Activated naive CD4-positive, alpha-beta T cell treated with Interleukin-2 at 50 U/mL for 16 hours (primary cell): ENCODE measurements at places on chromosomes 12 and 14.
A peak's percentile ranks its signal among the peaks of the same experiment; 100 is the strongest.

DNA sequence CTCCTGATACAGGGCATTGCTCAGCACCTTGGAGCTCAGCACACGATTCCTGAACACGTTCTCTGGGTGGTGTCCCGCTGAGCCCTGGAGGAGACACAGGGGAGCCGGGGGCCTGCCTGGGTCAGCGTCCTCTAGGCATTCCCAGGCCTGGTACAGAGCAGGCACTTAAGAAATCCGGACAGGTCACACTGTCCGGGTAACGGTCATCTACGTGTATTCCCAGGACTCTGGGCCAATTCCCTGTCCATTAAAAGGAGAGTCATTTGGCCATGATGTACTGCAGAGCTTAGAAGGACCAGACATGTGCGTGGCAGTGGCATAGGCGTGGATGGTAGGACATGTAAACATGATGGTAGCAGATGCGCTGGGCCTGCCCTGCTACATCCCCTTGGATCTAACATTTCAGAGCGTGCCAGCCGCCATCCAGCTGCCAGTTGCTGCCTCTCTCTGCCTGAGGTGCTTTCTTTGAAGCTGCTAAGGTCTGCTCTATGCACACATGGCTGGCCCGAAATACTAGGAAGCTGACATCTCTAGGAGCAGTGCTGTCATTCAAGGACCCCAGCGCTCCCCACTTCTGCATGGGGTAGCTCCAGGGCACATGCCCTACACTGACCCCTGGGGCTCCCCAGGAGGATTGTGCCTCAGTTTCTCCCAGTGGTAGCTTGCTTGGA lies 273.1 kb upstream of the RTL1 start:
- no peak for DNase-seq

GRCh38 chr14:44914849-44915248 lies 46.9 kb downstream of the KLHL28 start:
- no peak for DNase-seq

- DNase-seq: no peak
Observed at GRCh38 chr12:64187370-64187769, 34.7 kb downstream of the KICS2 start.

- DNase-seq: no peak
Observed at GRCh38 chr12:22190969-22191368, 143.5 kb downstream of the ST8SIA1 start.

DNA sequence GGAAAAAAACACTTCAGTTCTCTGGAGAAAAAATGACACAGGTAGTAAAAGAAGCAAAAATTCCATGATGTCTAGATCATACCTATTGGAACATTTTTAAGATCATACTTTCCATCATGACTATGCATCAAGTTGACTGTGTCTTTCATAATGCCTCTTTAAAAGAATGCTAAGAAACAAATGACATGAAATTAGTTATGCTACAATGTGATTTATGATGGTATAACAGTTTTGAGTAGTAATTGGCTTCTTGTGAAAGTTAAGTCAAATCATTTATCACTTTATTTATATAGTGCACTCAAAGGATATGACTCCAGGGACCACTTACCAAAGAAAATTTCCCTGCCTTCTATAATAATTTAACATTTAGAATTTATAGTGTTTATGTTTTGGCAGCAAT lies 28.5 kb downstream of the RASSF9 start:
- no peak for DNase-seq

GRCh38 chr14:92122351-92122677 lies 545 bp downstream of the CPSF2 start:
- DNase-seq: no peak

DNA sequence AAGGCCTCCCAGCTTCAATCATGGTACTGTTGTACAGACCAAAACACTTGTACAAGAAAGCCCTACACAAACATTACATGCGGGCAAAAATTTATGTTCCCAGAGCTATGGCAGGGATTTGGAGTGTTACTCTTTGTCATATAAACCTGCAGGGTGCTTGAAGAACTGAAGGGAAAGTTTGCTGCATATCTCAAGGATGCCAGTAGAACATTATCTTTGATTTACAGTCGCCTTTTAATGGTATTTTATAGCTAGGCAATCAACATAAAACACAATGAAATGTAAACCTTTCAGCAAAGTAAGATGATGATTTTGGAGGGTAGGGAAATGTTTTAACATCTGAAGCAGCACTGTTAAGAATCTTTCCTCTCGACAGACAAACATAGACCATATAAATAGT lies 305.6 kb downstream of the KCNH5 start:
- DNase-seq: no peak

- DNase-seq: no peak
Observed at GRCh38 chr14:80212023-80212397, 706 bp upstream of the DIO2 start.

DNA sequence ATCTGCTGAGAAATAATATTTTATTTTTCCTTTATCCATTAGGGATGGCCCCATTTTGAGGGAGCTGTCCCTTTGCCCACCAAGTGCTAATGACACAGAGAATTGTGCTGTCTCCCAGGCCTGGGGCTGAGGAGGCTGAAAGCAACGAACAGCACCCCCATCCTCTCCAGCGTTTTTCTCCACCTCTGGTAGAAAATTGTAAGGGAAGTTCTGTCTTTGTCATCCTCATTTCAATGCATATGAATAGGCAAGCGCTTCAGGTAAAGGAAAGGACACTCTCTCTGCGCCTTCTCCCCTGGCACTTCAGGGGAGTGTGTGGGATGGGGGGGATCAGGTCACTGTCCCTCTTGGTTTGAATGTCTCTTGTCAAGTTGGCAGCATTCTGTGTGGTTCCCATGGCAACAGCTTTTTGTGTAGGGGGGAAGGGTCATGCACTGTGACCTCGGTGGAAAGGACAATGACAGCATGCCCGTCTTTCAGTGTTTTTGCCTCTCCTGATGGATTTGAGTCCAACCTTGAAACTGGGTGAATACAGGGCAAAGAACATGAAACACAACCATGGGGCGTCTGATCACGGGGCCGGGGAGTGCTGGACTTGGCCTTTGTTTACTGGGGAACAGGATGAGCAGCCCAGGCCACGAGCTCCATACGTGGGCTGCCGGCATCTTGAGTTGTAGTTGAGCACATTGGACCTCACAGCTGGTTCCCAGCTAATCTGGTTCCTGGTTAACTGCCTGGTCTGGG lies 230.2 kb downstream of the VRK1 start:
- DNase-seq: no peak

DNA sequence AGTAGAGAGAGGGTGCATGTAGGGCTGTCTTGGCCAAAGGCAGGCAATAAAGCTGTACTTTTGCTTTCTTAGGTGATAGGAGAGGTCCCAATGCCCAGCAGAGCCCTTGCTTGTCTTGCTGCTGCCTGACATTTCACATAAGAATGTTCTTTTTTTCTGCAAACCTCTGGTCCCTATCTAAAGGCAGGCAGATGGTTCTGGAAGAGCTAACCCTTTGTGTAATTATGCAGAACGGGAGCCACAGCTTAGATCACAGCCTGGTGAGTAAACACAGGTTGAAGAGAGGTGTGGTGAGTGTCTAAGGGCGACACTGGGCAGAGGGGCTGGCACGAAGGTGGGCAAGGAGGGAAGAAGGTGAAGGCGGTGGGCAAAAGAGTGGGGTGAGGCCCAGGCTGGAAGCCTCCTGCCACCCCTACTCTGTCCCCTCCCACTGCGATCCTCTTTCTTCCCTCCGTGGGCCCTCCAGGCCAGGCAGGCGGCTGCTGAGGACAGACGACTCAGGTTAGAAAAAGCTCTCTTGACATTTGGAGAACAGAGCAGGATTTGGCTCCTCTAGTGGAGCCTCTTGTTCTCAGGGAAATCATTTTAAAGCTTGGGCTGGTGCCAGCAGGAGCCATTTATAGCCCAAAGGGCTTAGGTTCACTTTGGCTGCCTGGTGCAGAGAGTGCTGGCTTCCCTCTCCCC lies 42.8 kb downstream of the PRMT8 start:
- no peak for DNase-seq

DNA sequence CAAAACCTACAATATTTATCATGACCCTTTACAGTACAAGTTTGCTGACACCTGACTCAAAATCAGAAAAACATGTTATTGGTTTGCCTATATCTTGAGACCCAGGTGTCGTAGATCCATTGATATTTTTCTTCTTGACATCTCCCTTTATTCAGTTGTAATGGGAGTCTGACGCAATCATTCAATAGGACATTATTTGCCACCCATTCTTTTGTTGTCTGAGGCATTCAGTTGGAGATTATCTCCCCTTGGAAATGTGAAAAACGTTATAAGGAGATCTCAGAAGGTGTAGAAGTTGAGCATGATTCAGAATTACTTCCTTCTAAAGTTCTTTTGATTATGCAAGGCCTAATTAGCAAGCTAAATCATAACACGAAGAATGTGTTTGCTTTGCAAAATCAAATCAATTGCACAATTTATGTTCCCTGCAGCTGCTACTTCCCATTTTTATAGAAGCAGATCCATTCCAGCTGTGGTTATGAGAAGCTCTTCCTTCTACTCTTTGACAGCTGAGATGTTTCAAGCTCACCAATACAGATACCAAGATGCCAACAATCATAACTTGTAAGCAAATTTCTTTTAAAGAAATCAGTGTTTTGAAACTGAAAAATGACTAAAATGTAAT lies 228.2 kb upstream of the SYT1 start:
- DNase-seq: no peak

DNA sequence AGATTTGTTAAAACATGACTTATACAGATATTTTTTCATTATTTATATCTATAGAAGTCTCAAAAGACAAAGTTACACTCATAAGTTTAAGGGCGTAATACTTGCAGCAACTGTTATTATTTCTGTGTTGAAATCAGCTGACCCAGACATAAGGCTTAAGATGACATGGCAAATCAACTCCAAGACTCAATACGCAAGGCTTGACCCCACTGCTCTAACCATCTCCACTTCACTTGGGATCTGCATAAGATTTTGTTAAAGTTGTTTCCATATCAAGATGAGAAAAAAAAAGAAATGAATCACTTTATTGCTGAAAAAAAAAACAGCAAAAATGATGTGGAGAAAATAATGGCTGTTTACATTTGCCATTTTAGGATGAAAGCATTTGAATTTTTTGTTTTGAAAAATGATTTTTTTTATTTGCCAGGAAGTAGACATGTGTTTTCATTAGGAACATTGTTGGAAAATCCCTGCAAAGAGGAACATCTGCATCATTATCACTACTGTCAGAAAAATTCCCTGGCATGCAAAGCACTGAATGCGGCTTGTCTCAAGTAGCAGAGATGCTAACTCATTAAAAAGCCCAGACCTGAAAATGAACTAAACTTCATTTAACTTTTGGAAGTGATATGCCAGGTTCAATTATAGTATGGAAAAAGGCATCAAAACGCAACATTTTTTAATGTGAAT lies 73.5 kb downstream of the LIN7A start:
- no peak for DNase-seq

DNA sequence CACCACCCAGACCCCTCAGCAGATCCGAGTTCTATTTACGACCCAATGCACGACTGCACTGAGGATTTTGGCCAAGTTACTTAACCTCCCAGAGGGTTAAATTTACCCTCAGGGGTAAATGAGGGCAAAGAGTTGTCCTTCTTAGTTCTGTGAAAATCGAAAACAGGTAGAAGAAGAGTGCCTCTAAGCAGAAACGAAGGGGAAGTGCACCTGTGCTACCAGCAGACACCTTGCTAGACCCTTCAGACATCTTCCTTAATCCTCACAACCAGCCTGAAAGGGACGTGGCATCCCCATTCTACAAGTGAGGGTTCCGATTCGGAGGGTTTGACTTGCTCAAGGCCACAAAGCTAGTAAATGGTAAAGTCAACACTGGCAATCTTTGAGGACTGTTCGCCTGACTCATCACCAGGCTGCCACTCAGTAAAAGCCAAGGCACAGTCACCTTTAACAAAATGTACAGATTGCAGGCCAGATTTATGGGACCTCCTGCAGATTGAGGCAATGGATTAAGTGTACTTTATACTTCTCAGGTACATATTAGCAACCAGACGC lies 1.6 kb downstream of the GSG1 start:
- peak; percentile 35 for DNase-seq

- DNase-seq: peak; percentile 84
Observed at GRCh38 chr12:55929306-55929791, 1.6 kb upstream of the DGKA start.

- DNase-seq: no peak
Observed at GRCh38 chr12:100826323-100826722, 31.7 kb downstream of the ANO4 start.

GRCh38 chr12:109098183-109098604 lies 797 bp downstream of the UNG start:
- no peak for DNase-seq

GRCh38 chr12:75900226-75900625 lies 131.3 kb downstream of the PHLDA1 start:
- DNase-seq: no peak

DNA sequence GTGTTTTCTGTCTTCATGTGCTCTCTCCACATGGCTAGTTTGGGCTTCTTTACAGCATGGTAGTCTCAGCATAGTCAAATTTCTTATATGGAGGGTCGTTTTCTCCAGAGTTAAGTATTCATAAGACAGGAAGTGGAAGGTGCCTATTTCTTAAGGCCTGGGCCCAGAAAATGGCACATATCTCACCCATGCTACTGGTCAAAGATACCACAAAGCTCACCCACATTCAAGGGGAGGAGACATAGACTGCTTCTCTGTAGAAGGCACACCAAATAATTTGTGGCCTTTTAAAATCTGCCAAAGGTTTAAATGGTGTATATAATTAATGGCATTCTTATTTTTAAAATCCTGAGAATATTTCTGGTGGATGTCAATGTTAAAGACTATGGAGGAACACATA lies 44.8 kb downstream of the CCDC91 start:
- no peak for DNase-seq

GRCh38 chr12:108714866-108715265 lies 16.5 kb downstream of the CORO1C start:
- DNase-seq: no peak
